ENCODE measurements at places on chromosomes 2 and 18.

GRCh38 chr2:237446338-237446665 lies 32.3 kb upstream of the COL6A3 start:
- DNase-seq, result no peak

GRCh38 chr2:186946896-186947467 lies 98.0 kb upstream of the ZSWIM2 start:
- DNase-seq, result no peak

GRCh38 chr18:23135550-23136325 lies 453 bp downstream of the CABLES1 start:
- DNase-seq, result no peak

DNA sequence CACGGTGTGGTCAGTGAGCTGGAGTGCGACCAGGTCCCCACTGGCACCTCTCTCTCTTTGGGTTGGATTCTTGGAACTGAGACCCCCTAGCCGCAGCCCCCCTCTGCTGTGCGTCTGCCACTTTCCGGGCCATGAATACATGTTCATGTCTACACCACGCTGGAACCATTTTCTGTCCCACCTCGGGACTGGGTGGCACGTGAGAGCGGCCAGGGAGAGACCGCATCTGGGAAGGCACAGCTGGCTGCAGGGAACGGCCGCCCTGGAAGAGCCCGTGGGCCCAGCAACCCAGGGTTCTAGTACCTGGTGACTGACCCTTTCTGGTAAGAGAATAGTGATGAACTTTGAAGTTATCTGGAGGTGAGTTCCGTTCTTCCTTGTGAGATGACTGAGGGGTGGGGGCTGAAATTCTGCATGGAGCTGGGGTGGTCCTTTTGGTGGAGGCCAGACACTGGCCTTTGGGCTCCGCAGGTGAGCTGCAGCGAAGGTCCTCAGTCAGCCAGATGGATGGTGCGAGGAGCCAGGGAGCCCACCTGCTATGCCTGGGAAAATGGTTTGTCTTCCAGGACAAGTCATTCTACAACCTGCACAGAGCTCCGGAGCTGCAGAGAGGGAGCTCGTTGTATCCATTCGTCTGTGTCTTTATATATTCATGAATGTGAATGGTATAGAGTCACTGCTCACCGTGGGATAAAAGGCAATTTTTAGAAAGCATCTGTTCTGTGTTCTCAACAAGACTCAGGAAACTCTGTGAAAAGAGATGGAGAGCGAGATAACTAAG lies 223.5 kb downstream of the NDUFA10 start:
- DNase-seq, result no peak

GRCh38 chr18:12231040-12231882 lies 22.9 kb upstream of the CIDEA start:
- DNase-seq, result no peak

- DNase-seq, result no peak
These were observed 332.0 kb upstream of the CHAC2 start for GRCh38 chr2:53435610-53436009.

- no peak for DNase-seq
These were observed 69.3 kb downstream of the ALPK2 start for GRCh38 chr18:58559427-58560186.

DNA sequence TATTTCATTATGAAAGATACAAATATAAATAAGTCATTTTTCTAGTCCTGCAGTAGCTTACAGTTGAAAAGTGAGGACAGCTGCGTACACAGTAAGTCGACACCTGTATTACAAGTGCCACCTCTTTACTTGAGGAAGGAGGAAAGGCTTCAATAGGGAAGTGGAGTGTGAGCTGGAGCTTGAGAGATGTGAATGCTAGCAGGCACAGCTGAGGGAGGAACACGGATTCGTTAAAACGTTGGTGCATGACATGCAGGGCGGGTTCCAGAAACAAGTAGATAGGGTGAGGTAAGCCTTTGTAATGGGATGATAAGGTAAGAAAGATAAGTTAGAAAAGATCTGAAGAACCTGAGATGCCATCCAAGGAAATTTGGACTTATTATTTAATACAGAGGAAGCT lies 98.1 kb upstream of the CSRNP3 start:
- no peak for DNase-seq

DNA sequence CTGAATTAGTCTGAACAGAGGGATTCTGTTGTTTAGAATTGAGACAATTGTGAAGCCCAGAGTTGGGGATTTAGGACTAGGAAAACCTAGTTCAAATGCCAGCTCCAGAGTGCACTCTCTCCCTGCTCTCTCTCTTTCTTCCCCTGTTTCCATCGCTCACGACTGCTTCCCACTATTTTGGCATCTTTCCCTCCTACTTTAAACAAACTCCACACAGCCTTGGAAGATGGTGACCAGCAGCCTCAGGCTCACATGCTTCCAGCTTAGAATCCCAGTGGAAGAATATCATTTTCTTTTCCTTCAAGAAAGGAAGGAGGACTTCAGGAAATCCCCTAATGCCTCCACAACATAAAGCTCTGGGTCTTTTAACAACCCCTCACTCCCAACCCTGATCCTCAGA lies 6.1 kb upstream of the DNMT3A start:
- no peak for DNase-seq

DNA sequence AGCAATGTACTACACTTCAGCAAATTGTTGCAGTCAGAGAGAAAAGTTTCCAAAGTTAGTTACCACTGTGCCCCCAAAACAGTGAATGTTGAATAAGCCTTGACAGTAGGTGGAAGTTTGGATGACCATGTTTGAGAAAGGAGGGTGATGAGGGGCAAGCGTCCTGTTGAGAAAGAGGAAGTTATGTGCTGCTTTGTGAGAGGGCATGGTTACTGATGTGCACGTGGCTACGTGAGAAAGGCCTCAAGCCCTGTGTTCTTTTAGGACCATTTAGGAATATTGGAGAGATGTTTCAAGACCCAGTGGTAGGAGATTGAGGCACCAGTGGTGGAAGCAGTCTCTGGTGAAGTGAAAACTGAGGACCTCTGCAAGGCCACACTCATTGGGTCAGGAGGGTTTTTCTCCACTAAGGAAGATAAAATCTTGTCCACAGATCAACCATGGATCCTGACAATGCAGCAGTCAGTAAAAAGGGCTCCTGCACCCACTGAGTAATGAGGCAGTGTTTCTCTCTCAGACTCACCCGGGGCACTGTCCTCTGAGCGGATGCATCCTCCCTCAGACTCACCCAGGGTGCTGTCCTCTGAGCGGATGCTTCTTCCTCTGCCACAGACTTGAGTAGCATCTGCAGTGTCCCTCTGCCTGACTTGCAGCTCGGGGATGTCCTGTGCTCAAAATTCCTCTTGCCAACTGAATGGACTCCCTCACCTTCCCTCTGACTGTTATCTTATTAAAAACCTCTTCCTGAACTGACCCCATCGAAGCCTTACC lies 34.7 kb upstream of the ACTR3 start:
- DNase-seq, result no peak

DNA sequence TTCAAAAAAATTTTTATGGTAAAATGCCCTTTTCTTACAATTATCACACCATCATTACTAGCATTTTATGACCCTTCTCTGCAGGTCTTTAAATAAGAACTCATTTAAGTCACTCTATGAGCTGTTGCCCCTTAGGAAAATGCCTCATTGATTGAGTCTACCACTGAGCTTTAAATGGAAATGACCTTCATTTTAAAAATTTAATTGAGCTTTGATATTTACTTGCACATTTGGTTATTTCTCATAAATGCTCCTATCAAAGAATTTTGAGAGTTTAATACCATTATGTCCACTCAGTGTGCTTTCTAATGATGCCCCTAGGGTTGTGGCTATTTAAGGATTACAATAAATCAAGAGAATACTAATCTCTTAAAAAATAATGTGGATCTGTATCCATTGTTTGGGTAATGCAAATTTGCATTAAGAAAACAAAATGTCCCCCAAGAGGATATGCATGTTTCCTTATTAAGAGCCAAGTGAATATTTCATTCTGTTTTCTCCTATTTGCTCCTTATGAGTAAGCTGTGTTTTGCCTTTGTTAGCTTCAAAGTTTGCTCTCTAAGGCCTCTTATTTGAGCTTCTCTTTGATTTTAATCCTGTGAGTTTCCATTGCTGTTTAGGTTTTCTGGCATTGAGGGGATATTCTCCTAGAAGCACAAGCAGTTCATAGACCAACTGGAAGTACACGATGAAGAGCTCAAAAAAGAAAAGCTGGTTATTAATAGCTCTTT lies 69.8 kb downstream of the CERS6 start:
- no peak for DNase-seq

GRCh38 chr2:193824474-193824873 lies 1629.7 kb upstream of the TMEFF2 start:
- no peak for DNase-seq

- DNase-seq, result no peak
These were observed 43.6 kb upstream of the AGPS start for GRCh38 chr2:177348733-177349693.

Measured in D721Med (cell line).